Activated CD4-positive, alpha-beta T cell treated with anti-CD3 and anti-CD28 coated beads, Interleukin-2, Interleukin-4, amounts not matched to agents 100 ng/mL and 50 ng/mL, durations not matched to agents 16 hours and 8 hours (primary cell): ENCODE measurements at places on chromosomes 5 and 9.

DNA sequence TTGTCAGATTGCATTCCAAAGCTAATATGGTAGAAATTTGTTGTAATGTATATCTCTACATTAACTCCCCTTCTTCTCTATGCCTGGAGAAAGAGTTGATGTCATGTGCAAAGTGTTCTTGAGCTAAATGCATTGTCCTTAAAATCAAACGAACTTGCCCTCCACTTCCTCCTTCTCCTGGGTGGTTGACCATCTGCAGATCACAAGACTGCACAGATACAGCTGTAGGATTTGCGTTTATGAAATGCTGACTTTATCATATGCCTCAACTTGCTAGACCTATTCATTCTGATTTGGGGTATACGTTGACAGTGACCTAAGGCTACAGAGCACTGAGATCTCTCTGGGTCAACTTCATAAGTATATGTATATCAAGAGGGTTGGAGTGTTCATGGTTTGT is 8.3 kb downstream of the TRIM32 start:
- DNase-seq: no peak

GRCh38 chr5:56837381-56837780 is 22.0 kb downstream of the MAP3K1 start:
- no peak for DNase-seq

- no peak for DNase-seq
Measured at GRCh38 chr5:136210259-136210658, 17.3 kb upstream of the SMIM32 start.

GRCh38 chr5:172530878-172531703 is 76.8 kb upstream of the SH3PXD2B start:
- peak; percentile 7 for DNase-seq

- DNase-seq: no peak
Measured at GRCh38 chr9:128733256-128733655, 9.3 kb upstream of the ZDHHC12 start.

DNA sequence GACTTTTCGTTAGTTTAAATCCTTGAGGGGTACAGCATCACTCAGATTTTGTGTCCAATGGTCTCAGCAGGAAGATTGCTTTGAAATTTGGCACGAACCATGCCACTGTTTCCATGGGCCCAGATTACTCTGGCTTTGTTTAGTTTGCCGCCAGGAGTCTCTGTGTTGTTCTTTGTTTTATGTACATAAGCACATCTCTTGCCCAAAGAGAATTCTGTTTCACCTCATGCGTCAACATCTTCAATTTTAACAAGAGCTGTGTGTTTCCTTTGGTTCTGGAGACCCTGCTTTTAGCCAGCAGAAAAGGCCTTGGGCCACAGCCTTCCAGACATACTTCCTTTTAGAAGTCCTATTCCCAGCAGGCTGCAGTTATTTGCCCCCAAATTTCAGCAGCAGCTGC is 62.4 kb downstream of the TNPO1 start:
- no peak for DNase-seq

DNA sequence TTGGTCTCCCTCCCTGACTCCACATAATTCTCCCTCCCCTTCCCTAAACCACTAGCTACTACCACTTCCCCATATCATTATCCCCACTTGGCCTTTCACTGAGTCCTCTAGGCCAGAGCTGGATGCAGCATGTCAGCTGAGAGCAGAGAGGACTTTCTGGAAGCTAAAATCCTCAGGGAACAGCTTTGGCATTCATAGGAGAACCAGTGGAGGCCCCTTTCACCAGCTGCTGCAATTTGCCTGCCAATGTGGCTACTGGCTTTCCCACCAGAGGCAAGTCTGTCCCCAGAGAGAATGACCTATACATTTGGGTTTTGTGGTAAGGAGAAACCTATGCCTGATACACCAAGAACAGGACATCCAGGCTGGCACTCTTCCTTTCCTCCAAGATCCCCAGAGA is 14.4 kb downstream of the FAM219A start:
- no peak for DNase-seq

- DNase-seq: no peak
Measured at GRCh38 chr5:150623152-150623877, 17.1 kb upstream of the SYNPO start.

DNA sequence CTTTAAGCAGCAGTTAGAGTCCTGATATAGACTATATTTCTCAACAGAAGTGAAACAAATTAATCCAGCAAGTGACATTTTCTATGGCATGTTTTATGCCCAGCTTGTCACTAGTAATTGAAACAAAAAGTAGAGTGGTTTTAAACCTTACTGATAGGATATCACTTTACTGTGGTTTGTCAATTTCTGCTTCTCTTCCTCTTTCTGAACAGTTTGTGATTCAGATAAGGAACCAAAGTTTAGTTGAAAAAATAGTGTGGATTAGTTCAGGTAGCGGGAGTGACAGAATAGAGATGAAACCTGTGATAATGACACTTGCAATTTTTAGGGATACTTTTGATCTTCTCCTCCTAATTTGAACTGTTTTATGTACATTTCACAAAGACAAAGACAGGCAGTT is 485.7 kb upstream of the EDIL3 start:
- no peak for DNase-seq

GRCh38 chr9:72232778-72233177 is 83.5 kb downstream of the GDA start:
- DNase-seq: no peak

- no peak for DNase-seq
Measured at GRCh38 chr9:35495984-35496383, 6.1 kb downstream of the RUSC2 start.

DNA sequence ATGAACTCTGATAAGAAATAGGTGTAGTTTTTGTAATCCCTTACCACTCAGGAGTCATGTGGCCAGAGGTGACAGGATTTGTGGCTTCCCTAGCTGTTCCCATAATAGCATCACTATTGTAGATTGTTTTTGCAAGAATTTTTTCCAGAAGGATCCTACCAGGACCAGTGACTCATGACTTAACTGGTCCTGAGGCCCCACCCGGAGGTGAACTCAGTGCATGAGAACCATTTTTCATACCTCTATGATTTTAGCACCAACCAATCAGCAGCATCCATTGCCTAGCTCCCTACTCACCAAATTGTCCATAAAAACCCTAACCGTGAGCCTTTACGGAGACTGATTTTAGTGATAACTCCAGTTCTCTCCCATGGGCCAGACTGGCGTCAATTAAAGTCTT is 484.8 kb downstream of the PSAT1 start:
- no peak for DNase-seq

DNA sequence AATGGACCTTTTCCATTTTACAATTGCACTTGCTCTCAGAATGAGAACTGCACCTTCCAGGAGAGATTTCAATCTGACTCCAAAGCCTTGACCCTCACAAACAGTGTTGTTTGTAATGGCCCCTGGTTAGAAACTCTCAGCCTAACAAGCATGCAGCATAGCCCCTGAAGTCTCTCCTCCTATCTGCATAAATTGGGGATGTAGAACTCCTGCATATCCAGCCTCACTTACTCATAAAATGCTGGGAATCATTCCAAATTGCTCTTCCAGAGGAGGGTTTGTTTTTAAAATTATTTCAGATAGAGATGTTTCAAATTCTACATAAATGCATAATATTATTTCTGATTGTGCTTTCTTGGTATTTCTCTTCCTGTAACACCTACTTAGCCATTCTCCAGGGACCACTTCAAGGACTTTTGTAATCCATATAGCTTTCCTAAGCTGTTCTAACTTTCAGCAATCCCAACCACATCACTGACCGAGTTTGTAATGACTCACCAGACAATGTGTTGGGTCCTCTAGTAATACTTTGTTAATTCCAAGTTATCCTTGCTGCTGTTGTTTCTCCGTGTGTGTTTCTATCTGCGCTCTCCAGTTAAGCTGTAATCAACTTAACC is 143.8 kb upstream of the CCDC152 start:
- no peak for DNase-seq

- no peak for DNase-seq
Measured at GRCh38 chr5:104947076-104947475, 1384.5 kb upstream of the NUDT12 start.

- no peak for DNase-seq
Measured at GRCh38 chr9:34276772-34277171, 52.3 kb downstream of the KIF24 start.

DNA sequence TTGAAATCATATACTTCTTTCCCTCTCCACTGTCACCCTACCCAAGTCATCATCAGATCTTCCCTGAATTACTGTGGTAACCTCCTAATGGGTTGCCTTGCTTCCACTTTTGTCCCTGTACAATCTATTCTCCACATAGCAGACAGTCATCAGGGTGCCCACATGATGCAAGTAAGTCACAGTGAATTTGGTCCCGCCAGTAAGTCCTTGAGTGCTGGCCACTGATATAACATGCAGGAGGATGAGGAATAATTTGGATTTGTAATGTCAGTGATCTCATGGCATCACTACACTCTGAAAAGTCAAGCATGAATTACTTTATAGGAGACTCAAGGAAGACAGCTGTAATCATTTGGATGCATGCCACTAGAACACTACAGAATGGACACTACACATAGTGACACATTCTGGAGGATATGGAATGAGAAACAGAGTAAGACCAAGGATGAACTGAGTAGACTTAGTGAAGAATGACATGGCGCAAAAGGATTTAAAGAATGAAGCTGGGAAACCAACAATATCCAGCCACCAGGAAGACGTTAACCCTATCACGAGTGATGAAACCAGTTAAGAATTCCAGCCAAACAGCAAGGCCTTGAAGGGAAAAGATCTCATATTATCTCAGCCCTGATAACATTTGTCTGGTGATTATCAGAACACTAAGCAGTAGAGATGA is 28.6 kb downstream of the MARCHF3 start:
- DNase-seq: no peak

DNA sequence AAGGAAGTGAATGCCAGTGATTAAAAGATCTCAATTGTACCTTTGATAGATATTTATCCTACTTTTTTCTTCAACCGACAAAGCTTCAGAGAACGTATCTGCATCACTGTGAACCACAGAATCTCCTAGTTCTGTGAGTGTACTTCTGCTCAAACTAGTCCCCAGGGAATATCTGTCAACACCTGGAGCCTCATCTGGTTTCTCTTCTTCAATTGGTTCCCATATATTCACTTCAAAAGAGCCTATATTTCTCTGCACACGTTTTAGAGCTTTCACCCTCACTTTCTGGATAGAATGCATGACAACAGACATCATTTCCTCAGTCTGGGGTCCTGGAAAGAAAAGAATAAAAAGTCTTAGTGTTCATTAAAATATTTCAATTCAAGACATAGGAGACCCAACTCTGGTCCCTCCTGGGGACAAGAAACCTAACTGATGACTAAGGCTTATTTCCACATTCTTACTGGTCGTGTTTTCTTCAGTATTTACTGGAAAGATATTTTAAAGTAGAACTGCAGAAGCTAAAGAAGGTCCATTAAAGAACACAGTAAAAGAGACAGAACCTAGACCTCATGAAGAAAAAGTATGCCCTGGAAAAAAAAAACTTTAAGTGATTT is 64.3 kb downstream of the CPLANE1 start:
- no peak for DNase-seq

DNA sequence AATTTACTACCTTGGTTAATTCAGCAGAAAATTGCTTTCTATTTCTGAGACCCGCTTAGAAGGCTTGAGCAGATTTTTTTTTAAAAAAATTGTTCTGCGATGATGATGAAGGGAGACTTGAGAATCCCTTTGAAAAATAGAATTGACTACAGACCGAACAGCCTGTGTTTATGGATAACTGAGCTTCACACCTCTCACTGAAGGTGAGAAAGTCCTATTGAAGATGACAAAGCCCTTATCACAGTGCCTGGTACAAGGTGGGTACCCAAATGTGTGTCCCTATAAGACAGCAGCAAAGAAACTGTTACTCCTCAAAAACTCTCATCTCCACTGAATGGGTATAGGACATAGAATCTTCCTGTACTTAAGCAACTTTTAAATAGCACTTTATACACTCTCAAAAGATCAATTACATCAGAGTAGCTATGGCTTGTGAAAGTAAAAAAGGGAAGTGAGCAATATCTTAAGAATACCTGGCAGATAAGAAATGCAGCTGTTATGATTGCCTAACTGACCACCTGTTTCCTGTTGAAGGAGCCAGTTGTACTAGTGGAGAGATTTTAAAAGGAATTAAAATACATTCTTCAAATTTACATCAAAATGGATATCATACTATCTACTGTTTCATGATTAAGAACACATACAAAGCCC is 419.7 kb downstream of the CHSY3 start:
- no peak for DNase-seq

- DNase-seq: no peak
Measured at GRCh38 chr5:68374796-68375518, 159.4 kb downstream of the PIK3R1 start.

GRCh38 chr9:76221423-76221822 is 172.8 kb downstream of the RFK start:
- no peak for DNase-seq

- no peak for DNase-seq
Measured at GRCh38 chr5:138978080-138978479, 102.9 kb upstream of the LRRTM2 start.

DNA sequence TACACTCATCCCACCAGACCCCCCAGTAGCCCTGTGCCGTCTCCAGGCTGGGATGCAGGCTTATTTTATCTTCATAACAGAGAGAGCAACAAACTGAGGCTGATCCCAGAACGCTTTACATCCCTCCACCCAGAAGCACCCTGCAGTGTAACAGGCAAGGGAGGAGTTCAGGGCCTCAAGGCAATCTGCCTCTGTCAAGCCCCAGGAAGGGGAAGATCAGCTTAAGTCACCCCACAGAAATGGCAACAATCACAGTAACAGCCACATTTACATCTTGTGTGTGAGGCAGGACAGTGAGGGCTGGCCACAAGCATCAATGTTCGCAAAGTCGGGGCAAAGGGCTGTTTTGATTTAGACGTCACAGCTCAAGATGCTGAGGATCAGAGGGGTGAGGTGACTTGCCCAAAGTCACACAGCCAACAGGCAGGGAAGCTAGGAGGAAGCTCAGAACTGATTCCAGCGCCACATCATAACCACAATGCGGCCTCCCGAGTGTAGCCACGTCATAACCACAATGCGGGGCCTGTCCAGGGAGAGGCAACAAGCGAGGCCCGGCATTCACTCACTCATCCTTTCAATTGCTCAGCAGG is 14.4 kb downstream of the STK10 start:
- peak; percentile 92 for DNase-seq

DNA sequence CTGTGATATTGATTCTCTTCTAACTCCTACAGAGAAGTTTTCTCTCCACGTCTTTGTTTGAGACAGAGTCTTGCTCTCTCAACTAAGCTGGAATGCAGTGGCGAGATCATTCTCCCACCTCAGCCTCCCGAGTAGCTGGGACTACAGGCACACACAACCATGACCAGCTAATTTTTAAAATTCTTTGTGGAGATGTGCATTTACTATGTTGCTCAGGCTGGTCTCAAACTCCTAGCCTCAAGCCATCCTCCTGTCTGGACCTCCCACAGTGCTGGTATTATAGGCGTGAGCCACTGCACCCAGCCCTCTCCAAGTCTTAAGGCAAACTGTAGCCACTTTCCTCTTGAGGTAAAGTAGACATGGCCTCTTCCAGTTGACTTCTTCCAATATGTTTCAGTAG is 72.2 kb downstream of the SNX18 start:
- DNase-seq: no peak

GRCh38 chr5:91419571-91420537 is 36.7 kb upstream of the ARRDC3 start:
- DNase-seq: peak; percentile 63

- DNase-seq: no peak
Measured at GRCh38 chr5:142119051-142119625, 10.6 kb downstream of the NDFIP1 start.

- no peak for DNase-seq
Measured at GRCh38 chr9:74025402-74025925, 471.7 kb upstream of the RORB start.

- no peak for DNase-seq
Measured at GRCh38 chr9:34458959-34459340, 345 bp downstream of the DNAI1 start.

- no peak for DNase-seq
Measured at GRCh38 chr9:99807956-99808355, 13.7 kb upstream of the NR4A3 start.
